ENCODE measurements at places on chromosomes 1 and 21.

DNA sequence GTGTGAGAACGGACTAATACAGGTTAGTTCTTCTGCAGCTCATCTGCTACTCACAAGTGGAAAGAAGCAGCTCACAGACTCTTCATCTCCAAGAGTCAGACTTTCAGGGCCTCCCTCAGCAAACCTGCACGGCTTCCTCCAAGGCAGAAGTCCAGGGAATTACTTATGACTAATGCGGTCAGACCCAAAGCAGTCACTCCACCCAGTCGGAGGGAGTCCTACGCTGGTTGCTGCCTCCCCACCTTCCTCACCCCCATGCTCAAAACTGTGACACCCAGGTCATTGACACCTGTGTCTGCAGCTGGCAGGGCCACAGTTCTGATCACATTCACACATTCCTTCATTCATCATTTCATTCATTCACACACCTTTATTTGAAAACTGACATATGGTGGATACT is 38.4 kb upstream of the PRDM2 start:
- DNase-seq, result no peak

GRCh38 chr1:205585835-205586785 is 45.7 kb downstream of the ELK4 start:
- DNase-seq, result no peak

DNA sequence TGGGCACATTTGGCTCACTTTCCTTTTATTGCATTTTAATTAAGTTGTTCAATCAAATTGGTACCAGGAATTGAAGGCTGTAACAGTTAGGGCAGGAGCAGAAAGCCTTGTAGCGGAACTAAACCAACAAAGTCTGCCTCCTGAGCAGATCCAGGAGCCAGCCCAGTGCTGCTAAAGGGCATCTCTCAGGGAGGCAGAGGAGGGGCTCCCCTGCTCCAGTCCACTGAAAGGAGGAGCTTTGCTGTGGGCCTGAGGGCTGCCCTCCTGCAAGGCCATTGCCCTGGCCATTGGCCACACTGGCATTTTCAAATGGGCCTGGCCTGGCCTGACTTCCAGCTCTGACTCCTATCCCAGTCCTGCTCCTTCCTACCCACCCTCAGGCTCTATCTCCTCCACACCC is 3.7 kb upstream of the TRABD2B start:
- no peak for DNase-seq

DNA sequence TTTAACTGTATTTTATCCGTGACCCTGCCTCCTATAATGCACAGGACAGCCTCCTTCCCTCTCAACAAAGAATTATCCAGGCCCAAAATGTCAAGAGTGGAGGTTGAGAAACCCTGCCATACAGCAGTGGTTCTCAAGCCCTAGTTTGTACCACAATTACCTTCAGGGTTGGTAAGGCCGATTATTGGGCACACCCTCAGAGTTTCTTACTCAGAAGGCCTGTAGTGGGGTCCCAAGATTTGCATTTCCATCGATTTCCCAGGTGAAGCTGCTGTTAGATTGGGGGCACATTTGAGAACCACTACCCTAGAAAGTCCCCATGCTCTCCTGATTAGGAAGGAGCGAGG is 400 bp upstream of the PGBD2 start:
- DNase-seq, result no peak

DNA sequence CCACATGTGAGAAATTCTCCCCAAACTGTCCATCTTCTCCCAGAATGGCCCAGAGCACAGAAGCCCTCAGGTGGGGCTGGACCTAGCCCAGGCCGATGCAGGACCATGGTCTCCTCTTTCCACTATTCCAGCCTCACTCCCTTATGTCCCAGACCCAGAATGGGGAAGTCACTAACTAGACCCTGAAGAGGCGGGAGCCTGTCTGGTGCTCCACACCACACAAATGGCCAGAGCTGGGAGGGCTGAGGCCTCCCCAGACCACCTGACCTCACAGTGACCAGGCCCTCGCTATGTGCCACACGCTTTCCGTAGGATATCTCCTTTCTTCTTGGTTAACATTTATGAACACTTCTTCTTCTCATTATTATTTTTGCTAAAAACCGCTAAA is 54.9 kb upstream of the EDN2 start:
- DNase-seq, result no peak

DNA sequence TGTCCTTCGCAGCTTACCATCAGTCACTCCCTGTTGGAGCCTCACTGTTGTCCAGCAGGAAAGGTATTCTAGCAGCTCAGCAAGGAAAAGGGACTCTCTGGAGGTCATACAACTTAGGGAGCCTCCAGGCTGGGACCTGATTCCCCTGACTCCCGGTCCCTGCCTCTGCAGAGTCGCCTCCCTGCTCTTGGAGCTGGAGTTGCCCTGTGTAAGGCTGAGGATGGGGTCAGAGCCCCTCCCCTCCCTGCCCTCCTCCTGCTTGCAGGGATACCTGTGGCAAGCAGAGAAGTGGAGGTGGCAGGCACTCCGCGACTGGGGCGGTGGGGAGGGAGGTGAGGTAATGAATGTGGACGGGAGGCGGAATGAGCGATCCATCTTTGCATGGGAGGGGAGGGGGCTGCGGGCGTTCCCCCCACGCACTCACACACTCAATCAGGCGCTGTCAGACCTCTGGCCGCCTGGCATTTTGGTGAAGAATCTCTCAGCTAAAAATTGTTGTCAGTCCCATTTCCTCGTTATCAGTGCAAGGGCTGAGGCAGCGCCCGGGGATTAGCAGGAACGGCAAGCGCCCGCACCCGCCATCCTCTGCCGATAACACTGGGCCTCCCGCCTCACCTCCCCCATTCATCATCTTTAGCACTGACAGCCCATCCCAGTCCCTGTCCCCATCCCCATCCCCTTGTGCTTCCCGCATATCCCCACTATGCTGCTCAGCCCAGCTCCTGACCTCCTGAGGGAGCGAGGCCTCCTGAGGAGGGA is 64.3 kb downstream of the TMEM53 start:
- DNase-seq, result no peak

- DNase-seq, result no peak
Observed at GRCh38 chr1:183632114-183632513, 3.5 kb downstream of the ARPC5 start.

- DNase-seq, result no peak
Observed at GRCh38 chr1:101119289-101119688, 93.7 kb upstream of the DPH5 start.

DNA sequence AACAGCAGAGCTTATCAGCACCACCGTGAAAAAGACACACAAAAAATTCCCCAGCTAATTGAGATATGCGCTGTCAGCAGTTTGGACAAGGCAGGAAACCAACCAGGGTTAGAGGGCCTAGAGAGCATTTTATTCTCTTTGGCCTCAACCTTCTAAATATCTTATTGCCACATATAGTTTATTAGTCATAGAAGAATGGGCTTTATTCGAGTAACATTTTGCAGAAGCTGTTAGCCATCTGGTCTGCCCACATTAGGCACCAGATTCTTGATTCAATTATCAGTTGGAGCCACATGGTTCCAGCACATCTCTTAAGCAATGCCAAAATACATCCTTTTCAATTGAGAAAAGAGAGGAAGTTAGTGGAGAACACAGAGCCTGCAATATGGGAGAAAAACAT is 109.9 kb upstream of the CXADR start:
- DNase-seq, result no peak

DNA sequence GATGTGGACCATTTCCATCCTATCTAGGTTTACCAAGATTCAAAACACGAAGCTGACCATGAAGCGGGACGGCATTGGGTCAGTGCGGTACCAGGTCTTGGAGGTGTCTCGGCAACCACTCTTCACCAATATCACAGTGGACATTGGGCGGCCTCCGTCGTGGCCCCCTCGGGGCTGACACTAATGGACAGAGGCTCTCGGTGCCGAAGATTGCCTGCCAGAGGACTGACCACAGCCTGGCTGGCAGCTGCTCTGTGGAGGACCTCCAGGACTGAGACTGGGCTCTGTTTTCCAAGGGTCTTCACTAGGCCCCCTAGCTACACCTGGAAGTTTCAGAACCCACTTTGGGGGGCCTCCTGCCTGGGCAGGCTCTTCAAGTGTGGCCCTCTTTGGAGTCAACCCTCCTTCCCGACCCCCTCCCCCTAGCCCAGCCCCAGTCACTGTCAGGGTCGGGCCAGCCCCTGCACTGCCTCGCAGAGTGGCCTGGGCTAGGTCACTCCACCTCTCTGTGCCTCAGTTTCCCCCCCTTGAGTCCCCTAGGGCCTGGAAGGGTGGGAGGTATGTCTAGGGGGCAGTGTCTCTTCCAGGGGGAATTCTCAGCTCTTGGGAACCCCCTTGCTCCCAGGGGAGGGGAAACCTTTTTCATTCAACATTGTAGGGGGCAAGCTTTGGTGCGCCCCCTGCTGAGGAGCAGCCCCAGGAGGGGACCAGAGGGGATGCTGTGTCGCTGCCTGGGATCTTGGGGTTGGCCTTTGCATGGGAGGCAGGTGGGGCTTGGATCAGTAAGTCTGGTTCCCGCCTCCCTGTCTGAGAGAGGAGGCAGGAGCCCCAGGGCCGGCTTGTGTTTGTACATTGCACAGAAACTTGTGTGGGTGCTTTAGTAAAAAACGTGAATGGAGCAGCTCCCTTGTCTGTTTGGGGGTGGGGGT is 864 bp upstream of the CCDC24 start:
- DNase-seq, result no peak

DNA sequence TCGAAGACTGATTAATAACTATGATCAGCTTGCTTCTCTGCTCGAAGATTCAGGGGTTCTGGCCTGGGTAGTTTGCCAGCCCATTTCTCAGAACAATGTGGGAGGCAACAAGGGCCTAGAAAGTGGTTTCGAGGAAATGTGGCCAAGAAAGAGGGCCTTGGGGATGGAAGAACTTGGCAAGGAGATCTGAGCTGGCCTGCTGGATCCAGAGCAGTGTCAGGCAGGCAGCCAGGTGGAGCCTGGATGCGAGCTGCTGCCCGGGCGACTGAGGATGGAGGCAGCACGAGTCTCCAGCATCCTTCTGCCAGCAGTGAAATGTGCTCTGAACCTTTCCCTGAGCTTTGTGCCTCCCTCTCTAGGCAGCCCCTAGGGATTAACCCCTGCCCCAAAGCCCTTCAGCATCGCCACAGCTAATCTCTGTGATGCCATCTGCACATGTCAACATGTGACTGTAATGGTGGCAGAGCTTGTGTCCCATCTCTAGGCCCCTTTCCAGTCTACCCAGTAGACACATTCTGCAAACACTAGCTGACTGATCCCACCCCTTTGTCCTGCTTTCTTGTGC is 61.0 kb upstream of the NEK2 start:
- no peak for DNase-seq

GRCh38 chr21:16407403-16408240 is 677.8 kb downstream of the USP25 start:
- no peak for DNase-seq

- DNase-seq, result no peak
Observed at GRCh38 chr1:218305472-218306064, 20.5 kb downstream of the RRP15 start.

- no peak for DNase-seq
Observed at GRCh38 chr1:168466714-168467131, 77.1 kb downstream of the XCL2 start.

GRCh38 chr21:35211782-35212181 is 162.7 kb upstream of the RUNX1 start:
- no peak for DNase-seq

GRCh38 chr1:42824481-42825035 is 7.4 kb upstream of the SVBP start:
- DNase-seq, result no peak

DNA sequence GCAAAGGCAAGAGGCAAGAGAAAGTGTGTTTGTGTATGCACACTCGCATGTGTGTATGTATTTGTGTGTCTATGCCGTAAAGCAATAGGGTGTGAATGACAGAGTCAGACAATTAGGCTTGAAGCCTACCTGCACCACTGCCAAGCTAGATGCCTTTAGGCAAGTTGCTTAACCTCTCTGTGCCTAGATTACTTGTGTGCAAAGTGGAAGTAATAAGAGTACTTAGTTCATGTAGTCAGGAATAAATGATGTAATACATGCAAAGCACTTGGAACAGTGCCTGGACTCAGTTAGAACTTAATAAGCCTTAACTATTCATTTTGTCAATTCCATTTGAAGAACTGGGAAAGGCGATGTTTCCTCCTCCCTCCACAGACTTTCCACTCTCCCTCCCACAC is 31.7 kb downstream of the LAMB3 start:
- no peak for DNase-seq

DNA sequence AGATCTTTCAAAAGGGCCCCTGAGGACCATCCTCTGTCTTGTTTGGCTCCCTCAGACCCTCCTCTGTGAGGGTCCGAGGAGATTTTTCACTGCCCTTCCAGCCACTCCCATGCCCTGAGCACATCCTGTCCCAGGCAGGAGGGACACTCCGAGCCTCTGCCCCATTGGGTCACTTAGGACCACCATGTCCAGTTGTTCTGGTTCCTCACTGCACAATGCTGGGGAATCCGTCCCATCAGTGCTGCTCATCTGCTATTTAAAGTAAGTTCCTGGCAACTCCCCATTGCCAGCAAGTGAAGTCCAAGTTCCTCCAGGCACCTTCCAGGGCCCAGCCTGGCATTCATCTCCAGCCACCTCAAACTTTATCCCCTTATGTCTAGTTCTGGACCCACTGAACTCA is 117.5 kb upstream of the GRIK3 start:
- no peak for DNase-seq

DNA sequence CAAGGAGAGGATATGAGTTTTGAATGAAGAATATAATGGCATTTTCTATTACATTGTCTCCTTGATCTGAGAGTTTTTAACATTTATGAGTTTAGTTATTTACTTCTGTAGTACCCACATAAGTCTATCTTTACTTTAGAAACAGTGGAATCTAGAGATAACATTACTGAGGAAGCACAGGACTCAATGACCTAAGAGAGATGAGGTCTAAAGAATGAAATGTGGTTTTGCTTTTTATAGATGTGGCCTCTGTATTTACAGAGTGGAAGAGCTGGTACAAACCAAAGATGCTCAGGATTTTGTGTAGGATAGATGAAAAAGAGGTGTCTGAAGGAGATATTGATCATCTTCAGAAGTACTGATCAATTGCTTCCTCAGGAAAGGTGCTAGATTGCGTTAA is 177.3 kb downstream of the KCTD3 start:
- no peak for DNase-seq

DNA sequence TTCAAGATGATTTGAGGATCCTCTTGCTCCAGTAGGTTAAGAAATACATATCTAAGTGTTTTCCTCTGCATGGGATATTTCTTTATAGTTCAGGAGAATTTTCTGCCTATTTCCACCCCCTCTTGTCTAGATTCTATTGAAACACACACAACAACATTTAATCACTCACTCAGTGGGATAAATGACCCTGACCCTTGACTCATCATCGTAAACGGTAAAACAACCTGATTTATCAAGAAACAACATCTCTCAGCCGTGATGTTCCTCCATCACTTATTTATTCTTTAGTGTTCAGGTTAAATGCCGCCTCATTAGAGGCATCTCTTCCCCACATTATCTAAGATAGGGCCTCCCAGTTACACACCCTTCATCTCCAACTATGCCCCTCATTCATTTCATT is 208.7 kb upstream of the FMN2 start:
- no peak for DNase-seq

DNA sequence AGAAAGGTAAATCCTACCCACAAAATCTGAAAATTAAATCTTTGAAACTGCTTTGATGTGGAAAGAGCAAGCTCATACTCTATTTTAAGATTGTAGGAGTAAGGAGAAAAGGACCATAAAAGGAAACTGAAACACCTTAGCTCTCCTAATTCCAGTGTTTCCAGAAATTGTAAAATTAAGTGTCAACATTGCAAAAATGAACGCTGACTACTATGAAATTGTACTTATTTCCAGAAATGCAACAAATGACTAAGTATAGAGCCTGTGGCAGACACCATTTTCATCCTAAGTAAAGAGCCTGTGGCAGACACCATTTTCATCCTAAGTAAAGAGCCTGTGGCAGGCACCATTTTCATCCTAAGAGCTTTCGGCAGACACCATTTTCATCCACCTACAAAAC is 6.9 kb upstream of the SIPA1L2 start:
- DNase-seq, result no peak
